Head of caudate nucleus (tissue), 42 donors: ENCODE measurements at places on chromosomes 12 and 14.

- peak; percentile 43 for DNase-seq
Measured at GRCh38 chr12:6084261-6084968, 40.1 kb downstream of the VWF start.

GRCh38 chr14:92352158-92352985, 29.4 kb downstream of the SLC24A4 start:
- no peak for DNase-seq

- DNase-seq = no peak
Measured at GRCh38 chr12:96236221-96236822, 42.1 kb downstream of the ELK3 start.

DNA sequence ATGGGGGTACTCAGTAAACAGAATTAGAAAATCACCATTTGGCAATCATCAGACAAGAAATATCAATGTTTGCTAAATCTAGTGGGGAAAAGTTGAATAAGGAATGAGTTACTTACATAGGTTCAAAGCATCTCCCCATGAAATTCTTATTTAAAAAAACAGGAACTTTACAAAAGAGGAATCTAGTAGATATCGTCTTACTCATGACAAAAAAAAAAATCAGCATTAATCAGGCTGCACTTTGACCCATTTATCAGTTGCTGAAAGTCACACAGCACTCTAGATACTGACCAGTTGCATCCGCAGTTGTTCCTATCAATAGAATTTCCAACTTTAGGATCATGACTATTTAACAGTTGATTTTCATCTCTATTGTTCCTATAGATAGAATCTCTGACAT, 5.8 kb upstream of the DICER1 start:
- no peak for DNase-seq

DNA sequence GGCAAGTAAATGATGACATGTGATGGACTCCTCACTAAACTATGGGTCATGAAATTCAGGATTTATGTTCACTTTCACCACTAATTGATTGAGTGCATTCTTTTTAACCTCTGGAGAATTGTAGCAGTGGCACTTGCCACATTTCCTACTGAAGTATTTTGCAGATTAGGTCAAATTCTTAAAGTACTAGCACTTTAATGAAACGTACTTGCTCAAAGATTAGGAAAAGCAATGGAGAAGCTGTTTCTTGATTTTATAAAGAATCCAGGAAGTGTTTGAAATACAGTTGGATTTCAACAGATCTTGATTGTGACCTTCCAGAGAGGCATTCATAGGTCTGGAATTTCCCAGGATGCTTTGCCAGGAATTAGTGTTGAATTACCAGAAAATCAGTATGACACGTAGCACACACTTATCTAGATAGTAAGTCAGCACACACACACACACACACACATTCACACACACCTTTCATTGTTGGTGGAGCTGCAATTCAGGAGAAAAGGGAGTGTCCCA, 162.6 kb downstream of the MYRFL start:
- no peak for DNase-seq

DNA sequence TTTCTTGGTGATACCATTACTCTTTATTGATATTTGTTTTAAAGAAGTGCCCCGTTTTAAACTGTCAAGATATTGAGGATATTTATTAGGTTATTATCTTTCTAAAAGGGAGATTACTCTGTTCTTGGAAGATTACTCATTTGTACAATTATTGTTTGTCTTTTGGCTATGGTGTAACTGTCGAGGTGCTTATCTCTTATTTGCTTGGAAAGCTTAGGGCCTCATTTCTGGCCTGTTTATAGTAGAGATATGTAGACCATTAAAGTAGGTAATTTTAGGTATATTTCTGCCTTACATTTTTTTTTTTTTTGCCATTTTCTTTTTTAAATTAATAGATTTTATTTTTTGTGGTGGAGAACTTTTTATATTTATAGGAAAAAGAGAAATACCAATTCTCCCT, 74.2 kb downstream of the KTN1 start:
- no peak for DNase-seq

DNA sequence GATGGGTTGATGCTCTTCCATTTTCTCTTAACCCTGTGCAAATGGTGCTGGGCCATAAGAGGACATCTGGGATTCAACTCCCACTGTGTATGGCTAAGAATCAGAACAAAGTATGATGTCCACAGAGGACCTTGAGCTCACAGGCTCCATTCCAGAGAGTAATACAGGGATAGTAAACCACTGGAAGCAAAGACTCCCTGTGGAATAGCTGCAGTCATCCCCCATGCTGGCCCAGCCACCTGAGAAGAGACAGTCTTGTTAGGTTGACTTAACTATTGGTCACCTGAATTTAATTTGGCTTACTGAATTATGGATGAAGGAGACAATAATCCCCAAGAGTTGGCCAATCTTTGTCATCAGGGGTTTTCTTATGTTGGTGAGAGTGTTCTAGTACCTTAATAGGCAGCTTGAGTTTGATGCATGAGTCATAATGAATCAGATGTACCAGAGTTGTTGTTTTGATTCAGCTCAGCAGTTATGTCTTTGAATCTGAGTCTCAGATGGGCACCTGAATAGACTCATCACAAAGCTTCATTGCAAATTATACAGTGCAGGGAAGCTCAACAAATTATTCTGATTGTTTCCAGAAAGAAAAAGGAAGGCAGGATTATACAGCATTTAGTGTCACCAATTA, 122.7 kb downstream of the SSPN start:
- DNase-seq = no peak

DNA sequence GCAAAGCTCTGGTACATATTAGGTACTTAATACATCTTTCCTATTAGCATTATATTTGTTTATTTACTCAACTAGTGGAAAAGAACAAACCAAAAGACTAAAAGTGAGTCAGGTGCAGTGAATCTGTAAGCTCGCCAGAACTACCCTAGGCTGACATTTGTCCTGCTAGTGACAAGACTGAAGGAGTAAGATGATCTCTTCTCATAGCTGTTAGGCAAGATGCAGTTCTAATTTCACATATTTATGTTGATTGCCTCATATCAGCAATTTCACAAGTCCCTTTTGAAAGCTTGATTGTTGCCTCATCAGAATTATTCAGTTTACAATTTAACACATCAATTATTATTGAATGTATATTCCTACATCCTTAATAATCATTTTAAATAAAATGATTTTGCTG, 293.0 kb upstream of the NAV3 start:
- no peak for DNase-seq

DNA sequence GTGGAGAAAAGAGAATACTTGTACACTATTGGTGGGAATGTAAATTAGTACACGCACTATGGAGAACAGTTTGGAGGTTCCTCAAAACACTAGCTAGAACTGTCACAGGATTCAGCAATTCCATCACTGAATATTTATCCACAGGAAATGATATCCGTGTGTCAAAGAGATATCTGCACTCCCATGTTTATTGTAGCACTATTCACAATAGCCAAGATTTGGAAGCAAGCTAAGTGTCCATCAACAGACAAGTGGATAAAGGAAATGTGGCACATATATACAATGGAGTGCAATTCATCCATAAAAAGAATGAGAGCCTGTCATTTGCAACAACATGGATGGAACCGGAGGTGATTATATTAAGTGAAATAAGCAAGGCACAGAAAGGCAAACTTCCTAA, 428.5 kb downstream of the CCDC91 start:
- DNase-seq = no peak

DNA sequence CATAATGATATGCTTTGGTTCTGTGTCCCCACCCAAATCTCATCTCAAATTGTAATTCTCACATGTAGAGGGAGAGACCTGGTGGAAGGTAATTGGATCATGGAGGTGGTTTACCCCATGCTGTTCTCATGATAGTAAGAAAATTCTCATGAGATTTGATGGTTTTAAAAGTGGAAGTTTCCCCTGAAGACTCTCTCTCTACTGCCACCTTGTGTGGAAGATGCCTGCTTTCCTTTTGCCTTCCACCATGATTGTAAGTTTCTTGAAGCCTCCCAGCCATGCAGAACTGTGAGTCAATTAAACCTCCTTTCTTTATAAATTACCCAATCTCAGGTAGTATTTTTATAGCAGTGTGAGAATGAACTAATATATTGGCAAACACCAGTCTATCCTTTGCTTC, 260.4 kb upstream of the PPFIA2 start:
- no peak for DNase-seq

GRCh38 chr12:131773582-131774221, 54.5 kb upstream of the MMP17 start:
- DNase-seq = no peak

DNA sequence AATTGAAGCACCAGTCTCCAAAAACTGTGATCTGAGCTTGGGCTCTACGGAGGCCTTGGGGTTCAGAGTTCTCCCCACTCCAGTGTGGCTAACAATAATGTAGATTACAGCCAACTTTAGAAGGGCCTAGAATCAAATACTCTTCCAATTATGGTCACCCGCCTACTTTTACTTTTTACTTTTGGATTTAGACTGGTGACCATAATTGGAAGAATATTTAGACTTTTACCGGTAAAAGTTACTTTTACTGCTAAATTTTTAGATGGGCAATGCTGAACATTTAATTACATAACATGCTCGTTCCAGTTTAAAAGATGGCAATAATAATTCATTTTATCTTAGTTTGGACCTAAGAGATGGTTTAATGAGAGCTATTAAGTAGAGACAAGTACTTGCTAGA, 39.2 kb downstream of the PPTC7 start:
- DNase-seq = no peak

DNA sequence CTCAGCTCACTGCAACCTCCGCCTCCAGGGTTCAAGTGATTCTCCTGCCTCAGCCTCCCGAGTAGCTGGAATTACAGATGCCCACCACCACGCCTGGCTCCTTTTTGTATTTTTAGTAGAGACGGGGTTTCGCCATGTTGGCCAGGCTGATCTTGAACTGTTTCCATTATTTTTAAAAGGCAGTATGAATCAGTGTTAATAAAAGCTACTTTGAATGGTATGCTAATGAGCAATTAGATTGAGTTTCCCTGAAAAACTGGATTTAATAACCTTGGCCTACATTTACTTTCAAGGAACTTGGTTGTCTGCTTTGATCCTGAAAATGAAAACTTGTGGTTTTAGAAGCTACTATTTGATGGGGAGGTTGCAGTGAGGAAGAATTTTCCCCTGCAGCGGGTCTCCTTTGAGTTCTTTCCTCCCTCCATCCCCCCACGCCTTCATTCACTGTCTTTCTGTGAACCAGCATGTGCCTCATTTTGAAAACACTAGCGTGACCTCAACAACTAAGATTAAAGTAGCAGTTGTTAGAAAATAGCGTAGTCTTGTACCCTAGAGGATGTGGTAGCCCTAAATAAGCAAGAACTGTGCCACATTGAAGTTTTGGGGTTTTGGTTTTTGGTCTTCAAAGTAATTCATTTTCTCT, 17.8 kb upstream of the RPS6KA5 start:
- no peak for DNase-seq

- peak; percentile 69 for DNase-seq
Measured at GRCh38 chr14:34693228-34693939, 21.0 kb downstream of the CFL2 start.

DNA sequence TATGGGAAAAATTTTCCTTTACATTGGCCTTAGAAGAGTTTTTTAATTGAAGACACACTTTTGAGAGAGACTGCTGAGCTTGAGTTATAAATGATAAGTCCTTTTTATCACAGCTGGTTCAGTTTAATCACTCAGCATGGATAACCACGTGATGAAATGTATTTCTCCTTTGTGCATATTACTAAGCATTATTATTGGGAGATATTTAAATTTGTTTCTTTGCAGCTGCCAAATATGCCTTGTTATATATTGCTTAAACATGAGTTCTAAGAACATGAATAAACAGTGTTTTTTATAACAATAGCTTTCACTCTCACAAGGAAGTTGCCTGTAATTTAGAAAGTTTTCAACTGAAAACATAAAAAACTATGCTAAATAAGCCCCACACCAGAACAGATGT, 293.5 kb upstream of the LRFN5 start:
- no peak for DNase-seq

- DNase-seq = no peak
Measured at GRCh38 chr14:42159138-42159537, 552.5 kb downstream of the LRFN5 start.

DNA sequence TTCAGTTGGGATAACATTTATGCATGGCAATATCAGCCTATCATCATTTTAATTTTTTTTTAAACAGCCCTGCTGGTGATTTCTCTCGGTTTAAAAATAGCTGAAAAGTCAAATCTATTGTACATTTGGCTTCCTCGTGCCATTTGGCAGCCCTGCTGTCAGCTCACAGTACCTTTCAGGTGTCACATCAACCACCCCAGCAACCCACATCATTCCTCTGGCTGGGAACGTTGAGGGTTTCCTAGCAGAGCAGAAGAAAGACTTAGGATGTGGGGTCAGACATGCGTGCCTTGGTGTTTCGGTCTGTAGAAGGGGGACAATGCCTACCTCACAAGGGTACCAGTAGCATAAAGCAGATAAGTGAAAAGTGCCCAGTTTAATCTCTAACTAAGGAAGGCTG, 15.8 kb downstream of the PEBP1 start:
- peak; percentile 45 for DNase-seq

DNA sequence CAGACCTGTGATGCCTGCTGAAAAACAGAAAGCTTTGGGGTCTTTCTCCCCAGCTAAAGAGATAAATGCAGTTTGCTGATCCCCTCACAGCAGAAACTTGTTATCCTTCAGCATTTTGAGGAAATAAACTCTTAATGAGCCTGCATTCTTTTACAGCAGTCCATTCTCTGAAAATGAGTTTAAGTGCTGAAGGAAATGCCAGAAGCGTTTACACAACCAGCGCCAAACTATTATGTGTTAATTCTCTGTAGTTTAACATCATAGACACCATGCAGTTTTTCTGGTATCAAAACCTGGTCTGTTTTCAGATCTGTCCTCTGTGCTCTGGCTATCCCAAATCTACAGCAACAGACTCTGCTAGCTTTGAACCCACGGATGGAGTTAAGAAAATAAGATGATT, 291.3 kb downstream of the NPAS3 start:
- DNase-seq = no peak

DNA sequence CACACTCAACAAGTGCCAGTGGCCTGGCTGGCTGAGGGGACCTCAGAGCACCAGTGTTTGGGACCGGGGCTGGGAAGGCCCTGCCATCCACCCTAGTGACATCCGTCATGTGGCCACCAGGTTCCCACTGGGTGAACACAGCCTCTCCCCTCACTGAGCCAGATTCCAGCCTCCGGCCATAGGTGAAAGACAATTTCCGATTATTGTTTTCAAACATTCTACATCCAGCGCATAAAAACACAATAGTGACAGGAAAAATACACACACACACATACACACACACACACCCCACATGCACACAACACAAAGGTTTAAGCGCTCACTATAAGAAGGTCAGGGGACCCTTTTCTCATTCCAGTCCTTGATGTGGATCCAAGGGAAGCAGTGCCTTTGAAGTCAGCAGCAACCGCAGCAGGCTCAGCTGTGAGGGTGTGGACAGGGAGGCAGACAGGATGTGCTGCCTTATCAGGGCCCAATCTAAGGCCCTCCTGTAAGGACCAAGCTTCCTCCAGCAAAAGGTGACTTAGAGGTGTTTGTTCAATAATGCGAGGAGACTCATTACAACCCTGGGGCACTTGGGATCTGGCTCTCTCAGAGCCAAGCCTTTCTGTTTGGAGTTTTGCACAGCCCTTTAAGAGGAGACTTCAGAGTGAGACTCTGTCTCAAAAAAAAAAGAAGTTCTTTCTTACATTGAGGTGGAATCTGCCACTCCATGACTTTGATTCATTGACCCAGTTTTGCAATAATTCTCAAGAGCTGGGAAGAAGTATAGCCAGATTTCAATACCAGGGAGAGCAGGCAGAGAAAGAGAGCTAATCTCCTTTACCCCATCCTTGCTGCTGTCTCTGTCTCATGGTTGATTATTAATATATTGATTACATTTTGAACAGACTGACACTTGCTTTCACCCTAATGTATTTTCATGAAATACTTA, 227.8 kb downstream of the ZFP36L1 start:
- DNase-seq = no peak

- no peak for DNase-seq
Measured at GRCh38 chr12:49493900-49494299, 44.9 kb upstream of the KCNH3 start.
